ENCODE measurements at places on chromosomes 6 and 20. TPM values are rescaled to one million over a fixed set of nuclear protein-coding genes. Genes with fewer than 3 reads are reported as not detected.
A peak's percentile ranks its signal among the peaks of the same experiment; 100 is the strongest.

The HCRTR2 gene
- not detected for total RNA-seq

- DNase-seq: no peak
- no peaks in the 10 kb centered on the region for H3K4me1 ChIP-seq
- H3K36me3 ChIP-seq: peaks cover 40% of the 10 kb centered on the region
- H3K27ac ChIP-seq: no peak overlapping the region
- H3K4me3 ChIP-seq: no peak overlapping the region
- H3K27me3 ChIP-seq: no peaks in the 10 kb centered on the region
These were observed 10.8 kb downstream of the ABHD16A start for GRCh38 chr6:31692353-31692752.

GRCh38 chr20:59749301-59749700 is 145.0 kb downstream of the PHACTR3 start:
- peaks cover 28% of the 10 kb centered on the region for H3K4me1 ChIP-seq
- H3K36me3 ChIP-seq: no peaks in the 10 kb centered on the region
- no peaks in the 10 kb centered on the region for H3K27me3 ChIP-seq
- no peak overlapping the region for H3K4me3 ChIP-seq
- H3K27ac ChIP-seq: no peak overlapping the region

The CCM2L gene
- not detected for total RNA-seq

DNA sequence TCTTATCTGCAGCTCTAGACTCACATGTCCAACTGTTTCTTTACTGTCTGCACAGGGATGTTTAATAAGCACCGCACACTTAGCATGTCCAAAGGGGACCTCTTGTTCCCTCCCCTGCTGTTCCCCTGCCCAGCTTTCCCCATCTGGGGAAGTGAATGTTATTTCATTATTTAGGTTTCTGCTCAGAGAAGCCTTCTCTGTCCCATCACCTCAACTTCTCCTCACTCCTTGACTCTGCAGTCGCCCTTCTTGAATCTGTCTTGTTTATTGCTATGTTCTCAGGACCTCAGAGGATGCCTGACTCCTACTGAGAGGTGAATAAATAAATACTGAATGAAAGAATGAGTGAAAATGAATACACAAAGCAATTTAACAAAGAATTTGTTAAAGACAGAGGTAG is 121.0 kb downstream of the SASH1 start:
- H3K36me3 ChIP-seq: no peaks in the 10 kb centered on the region
- H3K4me3 ChIP-seq: no peak overlapping the region
- DNase-seq: no peak
- H3K27ac ChIP-seq: no peak overlapping the region
- H3K4me1 ChIP-seq: no peaks in the 10 kb centered on the region
- no peaks in the 10 kb centered on the region for H3K27me3 ChIP-seq

- H3K36me3 ChIP-seq: no peaks in the 10 kb centered on the region
- no peak overlapping the region for H3K27ac ChIP-seq
- peaks cover 5% of the 10 kb centered on the region for H3K27me3 ChIP-seq
- H3K4me1 ChIP-seq: no peaks in the 10 kb centered on the region
- DNase-seq: no peak
- no peak overlapping the region for H3K4me3 ChIP-seq
These were observed 29.4 kb upstream of the TAGAP start for GRCh38 chr6:159074120-159074684.

DNA sequence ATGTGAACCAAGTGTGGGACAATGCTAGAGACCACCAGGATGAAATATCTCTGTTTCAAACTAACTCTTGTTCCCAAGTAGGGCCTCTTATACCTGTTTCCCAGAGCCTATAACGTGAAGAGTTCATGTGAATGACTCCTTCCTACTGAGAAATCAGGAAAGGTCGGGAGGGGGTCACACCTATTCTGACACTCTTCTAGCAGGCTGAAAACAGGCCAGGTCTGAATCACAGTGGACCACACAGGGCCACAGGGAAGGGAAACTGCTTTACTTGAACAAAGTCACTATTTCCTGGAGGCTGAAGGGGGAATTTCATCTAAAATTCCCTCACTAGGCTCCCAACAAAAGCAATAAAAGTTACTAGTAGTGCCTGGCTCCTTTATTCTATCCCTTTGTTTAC is 88.4 kb upstream of the BMP2 start:
- no peaks in the 10 kb centered on the region for H3K27me3 ChIP-seq
- no peaks in the 10 kb centered on the region for H3K4me1 ChIP-seq
- H3K36me3 ChIP-seq: no peaks in the 10 kb centered on the region
- H3K27ac ChIP-seq: no peak overlapping the region

The ITPR3 gene
- 30.3 TPM for total RNA-seq

The KCNG1 gene
- not detected for total RNA-seq

DNA sequence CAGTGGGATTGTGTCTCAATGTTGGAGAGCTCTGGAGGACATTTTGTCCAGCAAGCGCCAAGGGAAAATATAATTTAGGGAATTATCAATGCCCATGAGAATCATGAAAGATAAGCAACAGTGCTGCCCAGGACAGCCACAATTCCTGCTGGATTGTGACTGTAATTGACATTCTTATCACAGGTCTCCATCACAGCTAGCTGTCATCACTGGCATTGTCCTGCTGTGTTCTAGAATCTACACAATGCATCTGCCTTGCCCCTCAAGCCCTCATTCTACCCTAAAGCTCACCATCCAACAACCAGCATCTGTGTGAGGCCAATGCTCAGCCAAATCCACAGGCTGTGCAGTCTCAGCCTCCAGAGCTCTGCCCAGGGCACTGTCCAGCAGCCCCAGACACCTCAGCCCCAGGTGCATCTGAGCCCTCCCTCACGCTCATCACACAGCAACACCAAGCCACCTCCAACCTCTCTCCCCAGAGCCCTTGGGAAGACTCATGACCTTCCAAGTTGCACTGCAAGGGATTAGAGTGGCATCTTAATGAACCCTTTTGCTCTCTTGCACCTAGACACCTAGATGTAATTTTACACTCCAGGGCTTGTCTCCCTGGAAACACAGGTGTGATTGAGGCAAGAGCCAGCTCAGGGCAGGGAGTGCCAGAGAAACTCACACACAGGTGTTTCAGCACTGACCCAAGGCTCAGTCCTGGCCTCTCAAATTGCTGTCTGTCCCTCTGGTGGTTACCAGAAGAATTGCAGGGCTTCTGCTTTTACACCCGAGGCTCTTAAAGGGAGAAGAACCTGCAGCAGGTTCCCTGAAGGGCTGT is 85.2 kb upstream of the PHACTR3 start:
- H3K4me1 ChIP-seq: no peaks in the 10 kb centered on the region
- H3K4me3 ChIP-seq: no peak overlapping the region
- DNase-seq: no peak
- H3K36me3 ChIP-seq: no peaks in the 10 kb centered on the region
- no peak overlapping the region for H3K27ac ChIP-seq

DNA sequence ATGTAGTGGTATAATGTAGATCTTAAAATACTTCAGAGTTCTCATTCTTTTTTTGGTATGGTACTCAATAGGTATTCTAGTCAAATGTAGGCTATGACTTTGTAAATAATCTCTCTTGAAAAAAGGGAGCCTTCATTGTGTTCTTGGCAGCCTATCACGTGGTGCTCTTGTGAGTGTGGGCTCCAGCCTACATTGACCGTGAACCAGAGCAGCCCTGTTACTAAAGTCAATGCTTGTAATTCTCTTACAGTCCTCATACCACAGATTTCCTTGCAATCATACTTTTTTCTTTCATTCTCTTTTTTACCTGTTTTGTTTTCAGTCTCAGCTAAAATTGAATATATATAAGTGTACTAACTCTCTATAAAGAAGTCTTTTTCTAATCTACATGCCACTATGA is 31.1 kb downstream of the ARID1B start:
- H3K36me3 ChIP-seq: peaks cover 2% of the 10 kb centered on the region
- peaks cover 24% of the 10 kb centered on the region for H3K4me1 ChIP-seq
- H3K27ac ChIP-seq: peak overlapping the region; percentile 27
- H3K4me3 ChIP-seq: no peak overlapping the region
- DNase-seq: no peak

DNA sequence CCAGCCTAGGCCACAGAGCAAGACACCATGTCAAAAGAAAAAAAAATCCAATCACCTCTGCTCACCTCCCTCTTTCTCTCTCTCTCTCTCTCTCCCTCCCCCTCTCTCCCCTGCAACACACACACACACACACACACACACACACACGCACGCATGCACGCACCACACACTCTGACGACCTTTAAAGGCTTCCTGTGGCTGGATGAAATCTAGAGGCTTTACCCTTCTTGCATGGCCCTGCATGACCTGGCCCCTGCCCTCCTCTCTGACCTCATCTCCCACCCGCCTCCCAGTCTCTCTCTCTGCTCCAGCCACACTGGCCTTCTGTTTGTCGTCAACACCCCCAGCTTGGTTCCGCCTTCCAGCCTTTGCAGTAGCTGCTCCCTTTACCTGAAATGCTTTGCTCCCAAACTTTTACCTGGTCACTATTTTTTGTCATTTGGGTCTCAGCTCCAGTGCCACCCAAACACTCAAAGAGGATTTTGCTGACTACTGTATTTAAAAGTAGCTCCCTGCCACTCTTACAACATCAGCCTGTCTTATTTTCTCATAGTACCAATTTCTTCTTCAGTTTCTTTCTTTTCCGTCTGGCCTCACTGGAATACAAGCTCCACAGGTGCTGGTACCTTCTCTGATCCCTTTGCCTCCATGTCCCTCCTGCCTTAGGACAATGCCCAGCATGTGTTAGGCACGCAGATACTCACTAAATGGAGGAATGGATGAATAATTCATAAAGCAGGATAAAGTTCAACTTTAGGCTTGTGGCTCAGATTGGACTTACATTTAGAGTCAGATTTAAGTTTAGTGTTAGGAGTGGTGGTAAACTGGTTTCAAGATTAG is 4.3 kb upstream of the LTA start:
- no peaks in the 10 kb centered on the region for H3K27me3 ChIP-seq
- peaks cover 64% of the 10 kb centered on the region for H3K4me1 ChIP-seq
- DNase-seq: no peak
- H3K36me3 ChIP-seq: no peaks in the 10 kb centered on the region
- peak overlapping the region; percentile 8 for H3K4me3 ChIP-seq
- peak overlapping the region; percentile 90 for H3K27ac ChIP-seq

- no peak overlapping the region for H3K4me3 ChIP-seq
- no peaks in the 10 kb centered on the region for H3K36me3 ChIP-seq
- H3K27me3 ChIP-seq: no peaks in the 10 kb centered on the region
- H3K27ac ChIP-seq: no peak overlapping the region
- DNase-seq: no peak
- no peaks in the 10 kb centered on the region for H3K4me1 ChIP-seq
These were observed 102.3 kb downstream of the LINC00237 start for GRCh38 chr20:21003902-21004301.

- H3K27me3 ChIP-seq: no peaks in the 10 kb centered on the region
- no peaks in the 10 kb centered on the region for H3K4me1 ChIP-seq
- H3K27ac ChIP-seq: no peak overlapping the region
- H3K4me3 ChIP-seq: no peak overlapping the region
- no peaks in the 10 kb centered on the region for H3K36me3 ChIP-seq
These were observed 31.0 kb upstream of the PTCHD4 start for GRCh38 chr6:48141975-48142374.

- H3K27me3 ChIP-seq: no peaks in the 10 kb centered on the region
- no peak overlapping the region for H3K27ac ChIP-seq
- no peak for DNase-seq
- H3K4me3 ChIP-seq: no peak overlapping the region
- no peaks in the 10 kb centered on the region for H3K4me1 ChIP-seq
These were observed 18.7 kb upstream of the APMAP start for GRCh38 chr20:25011261-25011660.

DNA sequence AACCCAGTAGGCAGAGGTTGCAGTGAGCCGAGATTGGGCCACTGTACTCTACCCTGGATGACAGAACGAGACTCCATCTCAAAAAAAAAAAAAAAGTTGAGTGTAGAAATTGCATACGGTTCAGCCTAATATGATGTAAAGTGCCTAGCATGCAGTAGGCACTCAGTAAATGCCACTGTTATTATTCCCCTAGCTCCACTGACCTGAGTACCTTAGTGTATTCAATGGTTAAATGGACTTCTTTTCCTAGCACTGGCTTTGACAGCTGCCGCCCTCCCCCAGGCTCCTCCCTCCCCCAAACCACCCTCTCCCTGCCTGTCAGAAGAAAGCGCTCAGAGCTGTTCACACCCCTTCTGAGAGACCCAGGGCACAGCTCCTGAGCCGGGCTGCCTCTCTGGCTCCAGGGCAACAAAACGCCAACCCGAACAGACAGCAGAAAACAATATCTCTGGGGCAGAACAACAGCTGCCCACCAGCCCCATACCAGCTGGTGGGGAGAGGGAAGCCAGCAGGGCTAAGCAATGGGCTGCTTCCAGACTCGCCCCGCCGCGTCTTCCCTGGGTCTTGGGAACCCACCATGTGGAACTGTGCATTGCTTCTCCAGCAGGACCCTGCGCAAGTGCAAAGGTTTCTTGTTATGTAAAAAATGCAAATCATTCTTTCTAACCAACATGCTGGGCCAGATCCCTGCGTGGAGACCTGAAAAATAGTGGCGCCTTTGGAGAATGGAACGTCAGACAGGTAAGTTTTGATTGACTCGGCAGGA is 4.5 kb downstream of the CPNE5 start:
- H3K27ac ChIP-seq: no peak overlapping the region
- peaks cover 4% of the 10 kb centered on the region for H3K27me3 ChIP-seq
- H3K4me1 ChIP-seq: no peaks in the 10 kb centered on the region
- no peak for DNase-seq

- DNase-seq: no peak
- no peaks in the 10 kb centered on the region for H3K4me1 ChIP-seq
- H3K27ac ChIP-seq: no peak overlapping the region
- no peaks in the 10 kb centered on the region for H3K27me3 ChIP-seq
- no peaks in the 10 kb centered on the region for H3K36me3 ChIP-seq
These were observed 143.0 kb downstream of the ERMARD start for GRCh38 chr6:169894377-169894960.

DNA sequence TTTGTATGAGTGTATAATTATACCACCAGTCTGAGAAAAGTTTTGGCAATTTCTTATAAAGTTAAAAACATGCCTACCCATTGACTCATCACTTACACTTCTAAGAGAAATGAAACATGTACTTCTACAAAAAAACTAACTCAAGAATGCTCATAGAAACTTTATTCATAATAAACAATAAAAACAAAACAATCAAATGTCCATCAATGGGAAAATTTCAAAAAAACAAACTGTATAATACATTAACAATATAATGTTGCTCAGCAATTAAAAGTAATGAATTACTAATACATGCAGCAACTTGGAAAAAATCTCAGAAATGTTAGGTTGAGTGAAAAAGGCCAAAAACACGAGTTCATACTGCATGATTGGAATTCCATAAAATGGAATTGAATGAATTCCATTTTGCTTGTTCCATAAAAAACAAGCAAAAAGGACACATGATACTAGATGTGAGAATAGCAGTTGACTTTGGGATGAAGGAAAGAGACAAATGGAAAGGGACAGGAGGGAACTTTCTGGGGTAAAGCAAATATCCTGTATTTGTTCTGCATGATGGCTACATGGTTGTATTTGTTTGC is 726.6 kb downstream of the RFPL4B start:
- H3K36me3 ChIP-seq: no peaks in the 10 kb centered on the region
- no peaks in the 10 kb centered on the region for H3K27me3 ChIP-seq
- DNase-seq: no peak
- no peak overlapping the region for H3K27ac ChIP-seq
- no peaks in the 10 kb centered on the region for H3K4me1 ChIP-seq

- peak overlapping the region; percentile 97 for H3K27ac ChIP-seq
- H3K4me1 ChIP-seq: peaks cover 5% of the 10 kb centered on the region
- peak overlapping the region; percentile 79 for H3K4me3 ChIP-seq
- no peaks in the 10 kb centered on the region for H3K27me3 ChIP-seq
- DNase-seq: no peak
These were observed 639 bp upstream of the ZNF335 start for GRCh38 chr20:45972500-45973183.

The TBX18 gene
- total RNA-seq: 0.10 TPM

- H3K4me1 ChIP-seq: peaks cover 13% of the 10 kb centered on the region
- H3K4me3 ChIP-seq: no peak overlapping the region
- DNase-seq: no peak
- H3K27ac ChIP-seq: 0 out of 2 replicates have a peak overlapping the region, but pooled peaks have one; percentile 20
- peaks cover 2% of the 10 kb centered on the region for H3K36me3 ChIP-seq
These were observed 8.8 kb upstream of the NDRG3 start for GRCh38 chr20:36754656-36755222.

The TRIM15 gene
- not detected for total RNA-seq

The DDAH2 gene
- 10.8 TPM for total RNA-seq

The PKIB gene
- 0.19 TPM for total RNA-seq

The E2F3 gene
- total RNA-seq: 15.8 TPM
